ACHN (cell line): ENCODE measurements at places on chromosomes 7 and 10.

- DNase-seq: no peak
Measured at GRCh38 chr10:100103581-100103980, 21.9 kb upstream of the CPN1 start.

- no peak for DNase-seq
Measured at GRCh38 chr10:63664341-63664885, 143.2 kb downstream of the REEP3 start.

DNA sequence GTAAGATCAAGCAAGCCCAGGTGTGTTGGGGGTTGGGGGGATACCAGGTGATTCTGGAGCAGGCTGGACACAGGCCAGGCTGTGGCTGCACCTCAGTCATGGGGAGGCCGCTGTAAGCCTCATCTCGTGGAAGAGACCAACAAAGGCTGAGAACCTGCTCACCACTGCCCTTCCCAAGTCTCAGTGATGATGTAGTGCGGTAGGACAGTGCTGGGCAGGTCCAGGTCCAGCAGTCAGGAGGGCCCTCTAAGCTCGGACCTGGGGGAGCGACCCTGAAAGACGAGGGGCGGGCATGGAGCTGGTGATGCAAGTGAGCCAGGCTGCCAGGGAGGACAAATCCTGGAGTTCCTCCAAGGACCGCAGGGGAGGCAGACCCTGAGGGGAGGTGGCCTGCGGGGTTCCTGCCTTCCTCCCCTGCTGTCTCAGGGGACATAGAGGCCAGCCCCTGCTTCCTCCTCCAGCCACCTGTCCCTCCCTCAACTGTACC, 3.3 kb upstream of the PWWP2B start:
- DNase-seq: no peak

- no peak for DNase-seq
Measured at GRCh38 chr7:6162650-6163366, 109.6 kb downstream of the CYTH3 start.

DNA sequence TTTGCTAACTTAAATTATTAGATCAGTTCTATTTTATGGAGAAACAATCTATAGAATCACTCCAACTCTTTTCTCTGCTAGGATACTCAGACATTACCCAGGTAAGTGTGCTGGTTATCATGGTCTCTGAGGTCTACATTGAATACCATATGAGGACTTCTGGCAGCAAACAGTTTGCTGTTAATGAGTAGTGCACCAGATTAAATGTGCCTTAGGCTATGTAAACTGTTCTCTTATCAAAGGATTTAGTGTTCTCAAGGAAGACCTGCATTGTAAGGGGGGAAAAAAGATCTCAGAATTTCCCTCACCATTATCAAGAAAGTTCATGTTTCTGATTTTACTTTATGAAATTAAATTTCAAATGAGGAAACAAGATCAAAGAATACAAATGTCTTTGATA, 107.5 kb downstream of the ITGB8 start:
- no peak for DNase-seq

DNA sequence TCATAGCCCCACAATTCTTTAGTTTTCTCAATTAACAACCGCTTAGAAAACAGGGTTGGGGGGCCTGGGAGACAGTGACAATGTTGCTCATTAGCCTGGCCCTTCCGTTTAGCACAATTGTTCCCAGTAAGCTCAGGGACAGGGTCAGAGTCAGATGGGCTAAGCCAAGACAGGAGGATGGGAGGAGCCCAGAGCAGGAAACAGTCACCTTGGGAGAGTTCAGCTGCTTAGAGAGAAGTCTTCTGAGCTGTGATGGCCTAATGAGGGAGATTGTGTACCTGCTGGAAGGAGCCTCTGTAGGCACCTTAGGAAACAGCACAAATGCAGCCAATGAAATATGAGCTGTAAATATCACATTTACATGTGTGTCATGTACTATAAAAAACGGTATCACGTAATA, 35.9 kb downstream of the SVOPL start:
- DNase-seq: no peak

GRCh38 chr7:38629651-38630510, 1.3 kb downstream of the AMPH start:
- no peak for DNase-seq

- no peak for DNase-seq
Measured at GRCh38 chr10:35020481-35020880, 69.7 kb downstream of the CUL2 start.

GRCh38 chr7:157584420-157584819, 247.6 kb downstream of the DNAJB6 start:
- no peak for DNase-seq

GRCh38 chr10:69960606-69960987, 92.0 kb upstream of the MACROH2A2 start:
- no peak for DNase-seq

DNA sequence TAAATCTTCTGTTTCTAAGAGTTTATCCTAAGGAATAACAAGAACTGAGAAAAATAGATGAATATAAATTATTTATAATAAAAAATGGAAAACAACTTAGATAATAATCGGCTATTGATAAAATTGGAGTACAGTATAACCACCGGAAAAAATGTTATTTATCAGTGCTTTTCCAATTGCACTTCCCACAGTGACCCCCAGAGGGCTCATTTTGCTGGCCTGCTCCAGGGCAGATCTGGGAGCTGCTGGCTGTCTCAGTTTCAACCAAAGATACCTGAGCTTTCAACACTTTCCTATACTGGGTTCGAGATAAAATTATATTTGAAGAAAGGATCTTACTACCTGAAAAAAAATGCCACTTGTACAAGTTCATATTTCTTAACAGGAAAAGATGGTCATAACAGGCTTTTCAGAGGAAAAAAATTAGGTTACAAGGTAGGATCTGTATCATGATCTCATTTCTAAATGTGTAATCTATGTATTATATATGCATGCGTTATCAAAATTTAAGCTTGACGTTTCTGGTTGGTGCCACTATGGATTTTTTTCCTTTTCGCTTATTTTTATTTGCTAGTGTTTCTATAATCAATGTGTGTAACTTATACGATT, 165.7 kb downstream of the NPSR1 start:
- peak; percentile 63 for DNase-seq

DNA sequence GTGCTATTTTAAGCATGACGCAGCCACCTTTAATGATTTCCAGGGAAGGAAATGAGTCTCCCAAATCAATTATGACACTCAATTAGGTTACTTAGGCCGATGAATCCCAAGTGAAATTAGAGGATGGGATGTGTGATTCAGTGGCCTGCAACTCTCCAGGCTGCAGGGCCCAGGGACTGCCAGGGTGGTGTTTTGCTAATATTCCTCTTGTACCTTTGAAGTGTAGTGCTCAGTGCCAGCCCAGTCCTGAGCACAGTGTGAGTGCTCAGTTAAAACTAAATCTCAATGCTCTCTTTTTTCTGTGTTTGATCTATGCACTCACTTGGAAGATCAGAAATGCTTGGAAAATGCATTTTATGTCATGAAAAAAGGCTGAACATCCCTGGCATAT, 51.6 kb downstream of the SEM1 start:
- DNase-seq: no peak

DNA sequence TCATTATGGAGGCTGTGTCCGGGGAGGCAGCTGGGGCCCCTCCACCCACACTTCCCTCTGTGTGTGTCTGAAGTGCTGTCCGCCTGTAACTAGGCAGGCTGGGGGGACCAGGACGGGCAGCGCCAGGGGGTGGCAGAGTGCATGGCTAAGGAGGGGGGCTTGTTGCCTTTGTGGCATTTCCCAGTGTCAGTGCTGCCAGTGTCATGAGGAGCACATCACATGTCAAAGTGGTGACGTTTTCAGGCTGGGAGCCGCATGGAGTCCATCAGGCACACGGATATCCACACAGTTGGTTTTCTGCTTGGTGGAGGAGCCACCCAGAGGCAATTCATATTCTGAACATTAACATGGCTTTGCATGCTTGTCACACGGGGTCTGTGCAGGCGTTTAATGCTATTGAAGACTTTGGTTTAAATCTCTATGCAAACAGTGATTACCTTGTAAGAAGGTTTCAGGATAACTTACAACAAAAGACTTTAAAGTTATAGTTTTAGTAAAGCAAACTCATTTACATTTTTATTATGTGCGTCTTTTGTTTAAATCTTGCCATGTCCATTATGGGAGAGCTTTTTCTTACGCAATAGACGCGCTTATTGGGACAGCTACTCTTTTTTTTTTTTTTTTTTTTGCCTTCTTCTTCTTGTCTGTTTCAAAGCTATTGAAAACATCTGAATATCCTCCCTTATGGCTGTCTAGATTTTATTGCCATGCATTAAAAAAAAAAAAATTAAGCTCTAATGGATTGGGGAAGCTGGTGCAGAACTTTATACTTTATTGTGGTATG, 52.9 kb downstream of the C10orf67 start:
- DNase-seq: no peak

DNA sequence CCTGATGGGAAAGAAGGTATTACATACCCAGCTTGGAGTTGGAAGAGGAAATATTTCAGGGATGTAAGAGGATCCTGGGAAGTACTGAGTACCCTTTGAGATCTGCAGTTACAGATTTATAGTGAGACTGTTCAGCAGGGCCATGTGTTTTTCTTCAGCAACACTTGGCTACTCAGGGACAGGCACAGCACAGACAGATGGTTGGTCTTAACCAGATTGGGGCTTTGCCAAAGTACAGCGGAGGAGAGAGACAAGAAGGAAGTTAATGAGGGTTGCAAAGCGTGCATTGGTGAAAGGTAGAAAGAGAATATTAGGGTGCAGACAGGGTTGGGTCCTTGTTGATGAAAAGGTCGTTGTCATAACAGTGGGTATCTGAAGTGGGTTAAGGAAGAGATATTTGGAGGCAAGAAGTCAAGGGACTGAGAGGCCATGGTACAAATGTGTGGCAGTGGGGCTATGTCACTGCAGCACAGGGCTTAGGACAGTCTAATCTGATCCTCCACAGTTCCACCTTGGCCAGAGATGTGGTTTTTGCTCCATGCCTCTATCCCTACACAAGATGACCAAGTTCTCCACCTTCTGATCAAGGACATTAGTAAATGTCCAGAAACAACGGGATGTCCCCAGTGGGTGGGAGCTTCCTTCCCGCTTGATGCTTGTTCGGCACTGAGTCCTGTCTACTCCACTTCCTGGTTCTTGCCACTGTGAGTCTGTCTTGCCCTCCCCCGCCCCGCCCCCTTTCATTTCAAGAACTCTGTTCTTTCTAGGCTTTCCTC, 18.9 kb upstream of the DNAJC1 start:
- no peak for DNase-seq

GRCh38 chr10:126904818-126905701, at the start of gene DOCK1:
Gene DOCK1, plus strand, starts transcription at chr10:126905428. Its CDS starts 90 bp downstream, at chr10:126905518.
- DNase-seq: peak; percentile 83

DNA sequence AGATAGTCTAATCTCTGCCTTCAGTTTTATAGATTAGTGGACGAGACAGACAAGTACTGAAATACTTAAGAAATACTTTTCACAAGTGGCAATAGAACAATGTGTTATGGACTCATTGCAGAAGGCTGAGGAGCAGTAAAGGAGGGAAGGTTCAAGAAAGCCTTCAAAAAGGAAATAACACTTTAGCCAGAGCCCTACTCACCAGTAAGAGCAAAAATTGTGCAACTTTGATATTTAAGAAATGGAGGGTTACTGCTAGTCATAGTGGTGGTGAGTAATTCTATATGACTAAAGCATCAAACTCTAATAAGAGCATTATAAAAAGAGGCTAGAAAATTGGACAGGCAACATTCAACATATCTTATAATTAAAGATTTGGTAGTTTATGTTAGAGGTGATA, 28.8 kb downstream of the PTPN12 start:
- DNase-seq: no peak

- DNase-seq: peak; percentile 89
Measured at GRCh38 chr7:148772297-148773089, 73.8 kb downstream of the CUL1 start.

GRCh38 chr10:34224639-34225038, 590.5 kb downstream of the PARD3 start:
- no peak for DNase-seq

GRCh38 chr10:3758491-3758970, 26.5 kb downstream of the KLF6 start:
- no peak for DNase-seq

DNA sequence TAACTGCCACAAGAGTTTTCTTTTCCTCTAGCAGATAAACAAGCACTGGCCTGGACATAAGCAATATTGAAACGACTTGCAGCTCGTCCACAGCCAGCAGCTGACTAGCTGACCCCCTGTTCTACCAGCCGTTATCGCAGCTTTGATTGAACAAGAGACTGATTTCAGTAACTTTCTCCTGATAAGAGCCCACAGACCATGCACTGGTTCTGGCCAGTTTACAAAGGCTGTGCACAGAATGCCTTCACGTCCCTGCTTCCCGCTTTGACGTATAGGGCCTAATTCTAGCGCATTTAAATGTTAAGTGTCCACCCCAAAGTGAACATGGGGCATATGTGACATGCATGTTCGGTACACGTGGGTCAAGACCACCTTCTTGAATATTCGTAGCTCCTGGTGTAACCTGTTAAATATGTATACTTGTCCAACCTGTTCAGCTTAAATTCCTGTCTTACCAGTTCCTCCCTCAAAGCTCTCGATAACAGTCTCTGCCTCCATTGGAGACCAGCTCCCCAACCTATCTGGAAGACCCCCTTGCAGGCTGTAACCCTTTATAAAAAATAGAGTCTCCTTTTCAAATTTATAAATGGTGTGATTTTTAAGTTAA, 69.2 kb downstream of the LYZL1 start:
- DNase-seq: no peak

DNA sequence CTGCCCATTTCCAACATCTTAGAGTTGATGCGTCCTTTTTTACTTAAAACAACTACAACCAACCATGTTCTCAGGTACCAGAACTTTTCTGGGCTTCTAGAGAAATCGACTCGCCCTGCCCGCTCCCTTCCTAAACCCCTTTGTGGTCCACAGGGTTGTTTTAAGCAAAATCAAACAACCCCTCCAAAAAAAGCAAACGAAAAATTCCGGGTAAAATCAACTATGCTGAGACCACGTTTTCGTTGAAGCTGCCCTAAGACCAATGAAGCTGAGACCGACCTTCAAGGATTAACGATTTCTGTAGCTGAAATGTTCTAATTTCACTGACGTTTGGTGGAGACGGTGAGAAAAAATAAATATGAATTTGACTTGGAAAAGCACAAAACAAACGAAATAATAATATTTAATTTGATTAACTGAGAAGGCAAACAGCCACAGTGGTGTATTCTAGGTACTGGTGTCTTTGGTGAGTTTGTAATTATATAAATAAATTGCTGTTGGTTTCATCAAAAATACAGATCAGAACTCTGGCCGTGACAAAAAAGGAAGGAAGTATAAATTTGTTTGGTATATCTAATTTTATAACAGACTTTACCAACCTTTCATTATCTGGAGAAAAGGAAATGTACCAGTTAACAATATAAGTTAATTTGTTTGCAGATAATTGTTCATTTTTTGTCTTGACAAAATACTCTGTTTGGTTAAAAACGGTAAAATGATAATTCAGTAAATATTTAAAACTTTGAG, 4.7 kb upstream of the IGF2BP3 start:
- DNase-seq: no peak

GRCh38 chr10:71090801-71091200, 121.6 kb upstream of the UNC5B start:
- no peak for DNase-seq

DNA sequence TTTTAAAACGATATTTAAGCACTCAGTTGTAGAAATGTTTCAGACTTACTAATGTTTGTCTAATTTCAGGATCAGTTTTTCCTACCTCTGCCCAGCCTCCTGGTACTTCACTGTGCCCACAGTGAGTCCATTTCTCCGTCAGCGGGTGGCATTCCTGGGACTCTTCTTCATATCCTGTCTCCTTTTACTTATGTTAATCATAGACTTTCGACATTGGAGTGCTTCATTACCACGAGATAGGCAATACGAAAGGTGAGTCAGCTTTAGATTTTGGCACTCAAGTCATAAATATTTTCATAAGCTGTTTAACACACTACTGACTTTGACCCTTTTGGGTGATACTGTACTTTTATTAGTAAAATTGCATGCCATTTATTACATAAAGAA, 2.1 kb downstream of the ENTPD7 start:
- peak; percentile 92 for DNase-seq

- no peak for DNase-seq
Measured at GRCh38 chr10:50390302-50390701, 139.0 kb upstream of the ASAH2 start.
